NCI-H1417 treated with DMSO at 0.1 percent for 48 hours (cell line): ENCODE measurements at places on chromosomes 5 and 9.

GRCh38 chr9:104073770-104074133 is 20.4 kb upstream of the SMC2 start:
- DNase-seq: no peak

DNA sequence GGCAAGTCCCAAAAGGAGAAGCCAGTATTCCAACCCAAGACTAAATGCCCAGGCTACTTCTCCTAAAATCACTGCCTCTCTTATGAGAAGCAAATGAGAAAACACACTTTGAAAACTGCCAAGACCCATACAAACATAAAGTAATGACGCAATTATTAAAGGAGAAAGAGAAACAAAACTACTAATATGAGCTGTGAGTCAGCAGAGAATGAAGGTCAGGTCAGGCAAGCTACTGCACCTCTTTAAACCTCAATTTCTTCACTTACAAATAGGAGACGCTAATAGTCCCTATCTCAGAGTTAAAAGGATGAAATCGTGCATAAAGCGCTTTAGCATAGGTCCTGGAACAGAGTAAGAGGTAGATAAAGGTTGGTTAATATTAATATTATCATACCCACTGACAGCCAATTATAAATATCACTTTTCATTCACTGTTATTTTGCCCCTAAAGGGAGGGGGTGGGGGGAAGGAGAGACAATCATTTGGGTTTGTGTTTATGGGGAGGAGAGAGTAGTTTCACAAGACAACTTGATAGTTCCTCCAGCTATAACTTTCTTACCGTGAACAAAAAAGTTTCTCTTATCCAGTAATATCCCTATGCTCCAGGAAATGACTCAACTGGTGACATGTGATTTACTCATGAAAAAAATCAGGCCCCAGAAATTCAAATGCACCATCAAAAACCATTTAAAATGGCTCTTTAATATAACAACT is 3.6 kb downstream of the PSMB7 start:
- no peak for DNase-seq

GRCh38 chr5:160199410-160199911 is 29.8 kb upstream of the FABP6 start:
- DNase-seq: no peak

- DNase-seq: no peak
Measured at GRCh38 chr5:94682814-94683520, 64.5 kb downstream of the SLF1 start.

DNA sequence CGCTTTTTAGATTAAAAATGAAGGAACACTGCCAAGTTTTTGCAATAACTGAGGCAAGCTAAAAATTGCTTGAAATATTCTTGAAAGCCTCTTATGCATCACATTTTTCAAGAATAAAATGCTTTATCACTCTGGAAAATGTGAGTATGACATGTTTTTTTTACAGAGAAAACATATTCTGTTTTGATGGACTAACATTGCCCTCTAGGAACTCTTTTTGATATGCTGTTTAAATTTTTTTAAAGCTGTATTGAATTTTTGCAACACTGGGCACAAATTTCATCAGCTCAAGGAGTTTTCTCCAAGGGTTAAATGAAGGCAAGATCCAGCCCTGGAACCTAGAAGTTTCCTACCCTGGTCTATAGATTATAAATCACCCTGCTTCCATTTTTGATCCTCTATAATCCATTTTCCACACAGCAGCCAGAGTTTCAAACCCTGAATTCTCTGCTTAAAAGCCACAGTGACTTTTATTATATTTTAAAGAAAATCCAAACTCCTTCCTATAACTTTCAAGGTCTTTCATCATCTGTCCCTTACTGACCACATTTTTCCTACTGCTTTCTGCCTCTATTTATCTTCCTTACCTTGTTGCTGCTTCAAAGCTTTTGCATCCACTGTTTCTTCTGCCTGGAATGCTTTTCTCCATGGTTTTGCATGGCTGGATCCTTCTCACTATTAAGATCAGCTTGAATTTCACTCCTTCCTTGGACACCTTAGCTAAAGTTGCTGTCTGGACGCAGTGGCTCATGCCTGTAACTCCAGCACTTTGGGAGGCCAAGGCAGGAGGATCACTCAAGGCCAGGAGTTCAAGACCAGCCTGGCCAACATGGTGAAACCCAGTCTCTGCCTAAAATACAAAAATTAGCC is 60.9 kb downstream of the IL31RA start:
- DNase-seq: no peak

GRCh38 chr9:33129251-33129885 is 37.8 kb downstream of the B4GALT1 start:
- DNase-seq: no peak

GRCh38 chr5:166279828-166280227 is 2011.6 kb upstream of the WWC1 start:
- DNase-seq: no peak
